Fibroblast of villous mesenchyme (primary cell): ENCODE measurements at places on chromosomes 1 and 21. TPM values are rescaled to one million over a fixed set of nuclear protein-coding genes. Genes with fewer than 3 reads are reported as not detected.

DNA sequence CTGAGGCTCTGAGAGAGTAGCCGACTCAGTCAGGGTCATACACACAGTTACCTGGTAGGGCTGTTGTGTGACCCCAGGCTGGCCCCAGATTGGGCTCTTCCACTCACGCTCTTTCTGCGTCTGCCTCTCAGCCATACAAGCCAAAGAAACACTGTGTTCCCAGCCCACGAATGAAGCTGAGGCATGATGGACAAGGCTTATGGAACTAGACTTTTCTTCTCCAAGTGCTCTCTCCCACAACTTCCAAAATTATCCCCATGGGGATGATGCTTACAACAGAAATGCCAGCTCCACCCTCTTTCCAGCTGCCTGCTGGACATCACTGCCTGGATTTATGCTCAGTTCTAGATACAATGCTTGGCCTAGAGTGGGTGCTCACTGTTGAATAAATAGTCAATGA, 102.8 kb upstream of the JUN start:
- DNase-seq, result no peak

DNA sequence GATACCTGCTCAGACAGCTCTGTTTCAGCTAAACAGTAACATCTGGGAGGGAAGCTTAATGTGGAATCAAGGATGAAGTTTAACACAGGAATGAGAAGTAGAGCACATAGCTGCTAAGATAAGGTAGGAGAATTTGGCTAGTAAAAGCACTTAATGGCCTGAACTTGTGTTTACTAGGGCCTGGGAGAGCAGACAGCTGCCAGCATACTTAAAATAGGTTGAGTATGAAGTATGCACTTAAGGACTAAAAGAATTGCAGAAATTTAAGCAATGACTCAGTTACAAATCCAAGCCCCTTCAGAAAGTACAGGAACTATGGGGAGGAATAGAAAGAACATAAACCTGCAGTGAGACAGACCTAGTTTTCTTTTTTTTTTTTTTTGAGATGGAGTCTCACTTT, 53.0 kb downstream of the BACH1 start:
- peak; percentile 88 for DNase-seq

Gene CAPN2
- total RNA-seq, result 408 and 512 TPM in 2 replicates

Gene CAPN8
- not detected in 2 replicates for total RNA-seq

GRCh38 chr1:106717591-106717990, 338.9 kb upstream of the PRMT6 start:
- no peak for DNase-seq

Gene RLF
- 20.3 and 26.3 TPM in 2 replicates for total RNA-seq

DNA sequence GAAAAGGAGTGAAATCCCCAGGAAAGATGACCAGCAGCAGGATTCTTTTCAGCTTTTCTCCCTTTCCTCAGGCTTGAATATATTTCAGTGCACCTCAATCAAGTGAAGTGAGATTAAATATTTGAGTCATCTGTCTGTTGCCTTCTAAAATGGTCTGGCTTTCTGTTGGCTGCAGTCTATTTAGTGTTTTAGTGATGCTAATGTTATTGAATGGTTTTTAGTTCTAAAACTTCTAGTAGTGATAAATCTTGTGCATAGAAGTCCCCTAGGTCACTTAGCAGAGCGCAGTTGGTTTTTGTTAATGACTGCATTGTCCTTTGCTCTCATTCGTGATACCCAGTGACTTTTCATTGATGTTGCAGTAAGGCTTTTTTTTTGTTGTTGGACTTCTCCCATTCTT, 53.5 kb downstream of the ITSN1 start:
- DNase-seq, result no peak

DNA sequence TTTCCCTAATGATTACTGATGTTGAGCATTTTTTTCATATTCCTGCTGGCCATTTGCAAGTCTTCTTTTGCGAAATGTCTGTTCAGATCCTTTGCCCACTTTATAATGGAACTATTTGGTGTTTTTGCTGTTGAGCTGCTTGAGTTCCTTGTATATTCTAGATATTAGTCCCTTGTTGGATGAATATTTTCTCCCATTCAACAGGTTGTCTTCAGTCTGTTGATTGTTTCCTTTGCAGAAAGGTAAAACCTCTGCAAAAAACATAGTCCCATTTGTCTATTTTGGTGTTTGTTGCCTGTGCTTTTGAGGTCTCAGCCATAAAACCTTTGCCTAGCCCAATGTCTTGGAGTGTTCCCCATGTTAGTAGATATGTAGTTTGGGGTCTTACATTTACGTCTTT, 78.0 kb upstream of the GUCA2B start:
- no peak for DNase-seq

- DNase-seq, result peak; percentile 64
Observed at GRCh38 chr1:61395146-61395800, 312.9 kb downstream of the NFIA start.

DNA sequence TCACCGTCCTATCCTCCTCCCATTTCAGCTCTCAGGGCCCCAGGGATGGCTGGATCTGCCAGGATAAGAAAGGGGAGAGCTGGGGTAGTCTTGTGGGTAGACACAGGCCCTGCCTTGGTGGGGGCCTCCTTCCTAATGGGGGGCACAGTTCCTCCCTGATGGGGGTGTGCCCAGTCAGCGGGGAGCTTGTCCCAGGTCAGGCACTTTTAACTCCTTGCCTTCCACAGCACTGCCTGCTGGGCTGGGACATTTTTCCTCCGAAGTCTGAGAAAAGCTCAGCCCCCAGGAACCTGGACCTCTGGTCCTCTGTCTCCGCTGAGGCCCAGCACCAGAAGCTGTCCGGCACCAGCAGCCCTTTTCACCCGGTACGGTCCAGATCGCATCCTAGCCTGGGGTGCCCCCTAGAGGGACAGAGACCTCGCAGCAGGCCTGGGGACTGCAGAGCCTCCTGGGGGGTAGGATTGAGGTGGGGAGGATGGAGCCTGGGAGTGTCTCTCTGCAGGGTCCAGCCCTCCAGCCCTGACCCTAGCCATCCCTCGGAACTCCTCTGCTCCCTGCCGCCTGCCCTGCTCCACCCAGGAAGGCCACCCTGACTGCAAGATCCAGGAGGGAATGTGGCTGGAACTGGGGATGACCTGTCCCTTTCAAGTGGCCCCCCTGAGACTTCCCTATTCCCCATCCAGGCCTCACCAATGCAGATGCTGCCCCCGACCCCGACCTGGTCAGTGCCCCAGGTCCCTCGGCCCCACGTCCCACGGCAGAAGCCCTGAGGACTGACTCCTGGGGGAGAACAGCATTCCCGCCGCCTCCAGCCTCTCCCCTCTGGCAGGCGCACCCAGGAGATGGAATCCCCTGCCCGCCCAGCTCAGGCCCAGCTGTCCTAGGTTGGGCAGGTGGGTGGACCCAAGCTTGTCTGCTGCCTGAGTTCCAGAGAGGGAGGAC, 12.0 kb downstream of the MIIP start:
- DNase-seq, result peak; percentile 39

- peak; percentile 31 for DNase-seq
Observed at GRCh38 chr1:215005078-215005477, 77.5 kb upstream of the KCNK2 start.

- DNase-seq, result no peak
Observed at GRCh38 chr1:223319905-223320580, 43.9 kb downstream of the SUSD4 start.

Gene DEPDC1
- 12.6 and 30.2 TPM in 2 replicates for total RNA-seq

Gene NUAK2
- total RNA-seq, result 7.1 and 12.1 TPM in 2 replicates

Gene TIAM1
- total RNA-seq, result 0.32 and 0.43 TPM in 2 replicates

- peak; percentile 36 for DNase-seq
Observed at GRCh38 chr21:15062606-15062965, 2.2 kb downstream of the NRIP1 start.

DNA sequence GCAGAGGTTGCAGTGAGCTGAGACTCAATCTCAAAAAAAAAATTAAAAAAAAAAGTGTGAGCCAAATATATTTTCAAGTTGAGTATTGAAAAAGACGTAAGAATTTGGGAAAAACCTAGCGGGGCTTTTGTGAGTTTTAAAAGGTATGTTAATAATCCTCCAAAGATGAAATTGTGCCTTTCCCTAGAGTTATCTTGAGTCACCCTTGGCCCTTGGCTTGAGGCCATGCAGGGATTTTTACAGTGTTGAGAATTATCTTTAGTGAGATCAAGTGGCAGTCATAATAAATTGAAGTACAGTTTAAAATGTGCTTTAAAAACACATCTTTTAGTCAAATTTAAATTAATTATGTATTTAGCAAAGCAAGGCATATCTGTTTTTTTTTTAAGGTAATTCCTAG, 32.7 kb downstream of the PPP2R5A start:
- no peak for DNase-seq

DNA sequence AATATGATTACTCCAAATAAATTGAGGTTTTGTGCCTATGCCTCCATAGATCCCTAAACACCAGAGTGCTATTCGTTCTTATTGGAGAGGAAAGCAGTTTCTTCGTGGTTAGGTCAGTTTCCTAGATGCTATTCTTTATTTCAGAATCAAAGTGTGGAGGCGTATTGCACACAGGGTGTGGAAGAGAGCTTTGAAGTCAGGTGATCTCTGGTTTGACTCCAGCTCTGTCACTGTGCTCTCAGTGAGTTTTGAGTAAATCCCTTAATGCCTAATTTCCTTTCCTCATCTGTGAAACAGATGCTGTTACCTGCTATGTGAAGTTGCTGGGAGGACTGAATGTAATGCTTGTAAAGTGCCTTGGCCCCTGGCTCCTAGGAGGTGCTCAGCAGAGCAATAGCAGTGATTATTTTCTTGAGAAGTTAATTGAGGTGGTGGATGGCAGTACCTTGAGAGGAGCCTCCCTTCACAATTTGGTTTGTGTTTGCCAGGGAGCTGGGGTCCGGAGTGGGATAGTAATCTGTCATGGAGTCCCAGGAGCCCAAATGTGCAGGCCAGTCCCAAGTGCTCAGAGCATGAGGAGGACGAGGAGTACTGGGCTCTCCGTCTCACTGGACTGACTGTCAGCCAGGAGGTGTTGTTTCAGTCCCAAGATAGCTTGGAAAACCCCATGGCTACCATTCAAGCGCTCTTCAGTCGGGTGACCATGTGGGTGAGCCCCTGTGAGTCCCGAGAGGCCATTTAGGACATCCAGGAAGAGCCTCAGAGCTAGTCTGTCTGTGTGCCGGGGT, 14.9 kb downstream of the NTPCR start:
- peak; percentile 22 for DNase-seq

Gene TESK2
- total RNA-seq, result 1.6 and 2.2 TPM in 2 replicates

GRCh38 chr1:117609471-117609911, 3.6 kb downstream of the TENT5C start:
- no peak for DNase-seq

Gene NECTIN4
- total RNA-seq, result 0.32 and 2.6 TPM in 2 replicates

GRCh38 chr1:202590975-202591411, 119.3 kb downstream of the SYT2 start:
- no peak for DNase-seq

DNA sequence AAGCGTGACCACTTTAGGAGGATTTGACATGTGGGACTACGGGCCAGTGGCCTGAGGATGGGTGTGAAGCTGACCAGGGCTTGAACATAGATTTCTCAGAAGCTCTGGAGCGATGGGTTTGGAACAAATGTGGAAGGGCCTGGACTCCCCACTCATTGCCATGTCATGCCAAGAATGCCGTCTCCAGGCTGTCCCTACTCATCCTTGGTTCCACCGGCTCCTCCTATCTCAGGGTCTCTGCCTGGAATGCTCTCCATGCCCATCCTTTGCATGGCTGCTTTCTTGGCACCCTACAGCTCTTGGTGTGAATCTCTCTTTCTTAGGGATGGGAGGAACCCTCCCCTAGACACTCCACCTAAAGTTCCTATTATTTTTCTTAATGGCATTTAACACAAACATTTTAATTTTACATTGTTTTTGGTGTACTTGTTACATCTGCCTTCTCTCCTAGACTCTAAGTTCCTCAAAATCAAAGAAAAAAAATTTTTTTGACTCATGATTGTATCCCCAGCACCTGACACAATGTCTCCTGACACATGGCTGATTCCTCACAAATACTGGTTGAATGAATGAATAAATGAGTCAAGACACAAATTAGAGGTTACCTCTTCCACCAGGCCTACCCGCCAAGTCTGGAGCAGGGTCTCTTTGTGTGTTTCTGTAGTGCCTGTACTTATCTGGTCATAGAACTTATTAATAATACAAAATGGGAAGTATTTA, 114.5 kb downstream of the OMA1 start:
- DNase-seq, result no peak

Gene MCOLN3
- 0.86 and 0.97 TPM in 2 replicates for total RNA-seq

Gene APCS
- total RNA-seq, result not detected in 2 replicates

- no peak for DNase-seq
Observed at GRCh38 chr1:168135116-168135920, 1.4 kb downstream of the GPR161 start.

DNA sequence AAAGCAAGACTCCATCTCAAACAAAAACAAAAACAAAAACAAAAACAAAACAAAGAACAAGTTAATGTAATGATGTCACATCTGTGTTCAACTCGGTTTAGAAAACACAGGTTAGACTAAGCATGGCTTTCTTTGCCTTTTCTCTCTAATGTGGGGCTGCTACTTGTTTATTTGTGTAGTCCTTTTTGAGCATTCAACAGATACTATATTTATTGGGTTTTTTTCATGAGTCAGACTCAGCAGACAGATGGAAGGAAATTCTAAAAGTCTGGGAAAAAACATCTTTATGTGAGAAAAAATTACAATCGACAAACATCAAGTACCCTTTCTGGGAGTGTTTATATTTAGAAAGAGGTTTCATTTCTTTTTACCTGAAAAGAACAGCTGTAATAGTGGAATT, 22.3 kb upstream of the OTUD3 start:
- DNase-seq, result no peak

Gene FCGR1A
- total RNA-seq, result not detected in 2 replicates

DNA sequence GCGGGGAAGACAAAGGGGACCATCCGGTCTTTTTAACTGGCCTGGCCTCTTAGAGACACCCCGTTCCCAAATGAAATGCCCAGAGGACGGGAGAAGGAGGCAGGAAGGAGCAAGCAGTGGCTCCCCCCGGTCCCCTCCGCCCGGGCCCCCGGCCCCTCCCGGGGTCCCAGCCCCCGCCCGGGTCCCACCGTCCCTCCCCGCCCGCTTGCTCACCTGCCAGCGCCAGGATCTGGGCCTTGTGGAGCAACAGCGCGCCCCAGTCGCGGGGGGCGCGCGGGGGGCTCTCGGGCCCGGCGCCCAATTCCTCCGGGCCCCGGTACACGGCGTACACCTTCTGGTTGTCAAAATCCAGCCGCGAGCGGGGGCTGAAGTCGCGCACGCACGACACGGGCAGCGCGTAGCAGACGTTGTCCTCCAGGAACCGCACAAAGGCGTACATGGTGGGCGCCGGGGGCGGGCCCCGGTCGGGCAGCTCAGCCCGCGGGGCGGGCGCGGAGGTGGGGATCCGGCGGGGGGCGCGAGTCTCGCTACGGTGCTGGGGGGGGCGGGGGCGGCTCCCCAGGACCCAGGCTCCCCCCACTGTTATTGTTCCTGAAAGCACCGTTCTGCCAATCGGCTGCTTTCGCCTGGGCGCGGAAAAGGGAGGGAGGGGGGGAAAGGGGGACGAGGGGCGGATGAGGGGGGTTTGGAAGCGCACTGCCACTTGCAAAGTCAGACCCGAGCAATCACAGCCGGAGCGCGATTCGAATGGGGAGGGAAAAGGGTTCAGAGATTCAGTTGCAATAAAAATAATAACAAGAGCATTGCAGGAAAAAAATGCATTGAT, at the start of gene BEND5:
Gene BEND5 (minus strand): TSS at position 499 of the 826 bp plus-strand sequence. CDS start 60 bp downstream, at position 439.
- no peak for DNase-seq

Gene MAP3K21
- 0.32 and 1.3 TPM in 2 replicates for total RNA-seq

DNA sequence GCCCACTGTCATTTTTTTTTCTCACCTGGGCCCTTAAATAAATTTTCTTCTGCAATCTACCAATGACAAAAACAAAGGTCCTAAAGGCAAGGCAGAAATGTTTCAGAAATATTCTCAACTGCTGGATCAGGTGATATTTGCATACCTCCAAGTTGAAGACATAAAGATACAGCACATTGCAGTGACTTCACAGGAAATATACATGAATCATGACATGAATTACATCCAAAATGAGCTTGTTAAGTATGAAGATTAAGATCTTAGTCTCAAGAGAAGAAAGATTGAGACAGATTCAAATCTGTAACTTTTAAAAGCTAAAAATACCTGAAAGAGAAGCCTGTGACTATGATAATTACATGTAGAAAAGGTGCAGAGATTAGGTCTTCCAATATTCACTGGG, 207.8 kb downstream of the SIPA1L2 start:
- peak; percentile 10 for DNase-seq
